ENCODE measurements at places on chromosomes 6 and 20. TPM values are rescaled to one million over a fixed set of nuclear protein-coding genes. Genes with fewer than 3 reads are reported as not detected.

PNPLA1 gene
- not detected for total RNA-seq

DEFB132 gene
- 0.96 TPM for total RNA-seq

BTN3A1 gene
- 9.1 TPM for total RNA-seq

DNA sequence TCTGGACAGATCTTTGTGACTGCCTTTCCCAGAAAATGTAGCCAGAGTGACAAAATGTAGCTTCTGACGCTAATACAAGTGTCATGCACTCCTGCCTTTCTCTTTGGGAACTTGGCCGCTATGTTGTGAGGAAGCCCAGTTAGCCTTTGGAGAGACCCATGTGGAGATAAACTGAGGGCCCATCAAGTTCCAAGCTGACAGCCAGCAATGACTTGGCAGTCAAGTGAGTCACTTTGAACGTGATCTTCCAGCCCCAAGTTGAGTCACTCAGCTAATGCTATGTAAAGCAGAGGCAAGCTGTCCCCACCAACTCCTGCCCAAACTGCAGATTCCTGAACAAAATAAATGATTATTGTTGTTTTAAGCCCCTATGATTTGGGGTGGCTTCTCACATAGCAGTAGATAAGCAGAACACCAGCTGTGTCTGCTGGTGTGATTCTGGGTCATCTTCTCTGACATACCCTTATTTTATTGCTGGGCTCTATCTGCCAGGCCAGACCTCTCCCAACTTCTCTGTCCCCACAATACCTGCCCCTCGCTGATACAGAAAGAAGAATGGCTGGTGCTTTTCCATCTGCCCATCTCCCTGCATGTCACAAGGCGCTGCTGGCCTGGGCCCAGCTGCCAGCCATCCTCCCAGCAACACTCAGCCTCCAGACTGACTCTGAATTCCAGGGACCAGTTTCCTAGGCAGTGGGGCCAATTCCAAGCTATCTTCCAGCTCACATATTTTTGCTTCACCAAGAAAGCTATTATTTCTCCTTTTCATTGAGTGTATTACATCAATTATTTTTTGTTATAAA lies 274.8 kb downstream of the LRFN2 start:
- no peak overlapping the region for H3K4me3 ChIP-seq
- no peak overlapping the region for H3K27ac ChIP-seq
- no peak for DNase-seq
- no peaks in the 10 kb centered on the region for H3K36me3 ChIP-seq
- H3K4me1 ChIP-seq = no peaks in the 10 kb centered on the region

All from breast epithelium (tissue), 4 donors.